Activated CD8-positive, alpha-beta memory T cell treated with anti-CD3 and anti-CD28 coated beads, Interleukin-2, amount 50 U/mL, for 4 hours (primary cell): ENCODE measurements at places on chromosomes 2 and 18.

DNA sequence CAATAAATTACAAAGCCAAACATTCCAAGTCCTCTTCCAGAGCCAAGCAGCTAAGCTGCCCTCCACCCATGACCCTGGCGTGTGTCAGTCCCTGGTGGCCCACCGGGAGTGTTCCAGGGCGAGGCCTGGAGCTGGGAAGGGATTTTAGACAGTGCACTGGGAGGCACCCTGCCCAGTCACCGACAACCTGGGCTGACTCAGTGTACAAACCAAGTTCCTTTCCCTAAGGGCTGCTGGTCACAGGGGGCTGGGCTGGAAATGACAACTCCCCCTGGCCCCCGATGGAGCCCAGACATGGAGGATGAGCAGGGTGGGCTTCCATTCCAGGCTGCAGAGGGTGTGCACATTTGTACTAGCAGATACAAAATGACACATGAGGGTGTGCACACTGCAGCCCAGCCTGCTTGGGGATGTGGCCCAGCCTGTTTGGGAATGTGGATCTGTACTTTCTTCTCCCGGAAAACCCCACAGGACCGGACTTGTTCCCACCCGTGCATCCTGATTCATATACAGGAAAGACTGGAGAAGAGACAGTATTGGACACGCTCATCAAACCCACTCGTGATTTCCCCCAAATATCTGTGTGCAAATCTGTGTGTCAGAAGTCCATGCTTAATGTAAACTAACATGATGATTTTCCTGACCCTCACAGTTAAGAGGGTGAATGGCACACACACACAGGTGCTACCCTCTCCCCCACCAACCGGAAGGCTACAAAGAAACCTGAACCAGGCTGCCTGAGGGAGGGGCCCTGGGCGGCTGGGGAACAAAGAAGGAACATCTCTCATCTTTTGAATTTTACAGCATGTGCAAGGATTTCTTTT, 58.9 kb downstream of the NDUFA10 start:
- no peak for DNase-seq

DNA sequence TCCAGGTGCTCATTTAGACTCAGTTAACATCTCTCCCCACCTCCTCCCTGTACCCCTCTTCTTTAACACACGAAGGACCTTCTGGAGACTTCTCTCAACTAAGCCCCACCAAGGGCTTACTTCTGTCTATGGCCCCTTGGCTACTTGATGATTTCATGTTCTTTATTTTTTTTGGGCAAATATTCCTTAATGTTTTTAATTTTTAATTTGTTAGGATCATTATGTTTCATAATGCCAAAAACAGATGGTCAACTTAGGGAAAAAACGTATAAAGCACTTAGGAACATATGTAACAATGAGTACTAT, 25.9 kb downstream of the IL37 start:
- no peak for DNase-seq

DNA sequence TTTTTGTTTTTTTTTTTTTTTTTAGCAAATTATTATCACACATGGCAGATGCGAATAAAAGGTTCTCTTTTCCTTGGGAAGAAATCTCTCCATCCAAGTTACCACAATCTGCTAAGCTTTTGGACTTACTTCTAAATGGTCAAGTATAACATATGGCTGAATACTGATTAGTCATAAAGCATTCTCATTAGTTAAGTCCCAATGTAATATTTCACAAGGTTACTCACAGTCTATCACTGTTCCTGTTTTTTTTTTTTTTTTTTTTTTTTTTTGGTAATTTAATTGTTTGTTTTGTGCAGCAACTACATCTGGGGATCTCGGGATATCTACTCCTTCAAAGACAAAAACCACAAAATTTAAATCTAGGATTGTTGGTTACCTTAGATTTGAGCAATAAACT, 771.7 kb downstream of the CPS1 start:
- no peak for DNase-seq

GRCh38 chr2:196415384-196415783, 224.1 kb upstream of the CCDC150 start:
- no peak for DNase-seq

DNA sequence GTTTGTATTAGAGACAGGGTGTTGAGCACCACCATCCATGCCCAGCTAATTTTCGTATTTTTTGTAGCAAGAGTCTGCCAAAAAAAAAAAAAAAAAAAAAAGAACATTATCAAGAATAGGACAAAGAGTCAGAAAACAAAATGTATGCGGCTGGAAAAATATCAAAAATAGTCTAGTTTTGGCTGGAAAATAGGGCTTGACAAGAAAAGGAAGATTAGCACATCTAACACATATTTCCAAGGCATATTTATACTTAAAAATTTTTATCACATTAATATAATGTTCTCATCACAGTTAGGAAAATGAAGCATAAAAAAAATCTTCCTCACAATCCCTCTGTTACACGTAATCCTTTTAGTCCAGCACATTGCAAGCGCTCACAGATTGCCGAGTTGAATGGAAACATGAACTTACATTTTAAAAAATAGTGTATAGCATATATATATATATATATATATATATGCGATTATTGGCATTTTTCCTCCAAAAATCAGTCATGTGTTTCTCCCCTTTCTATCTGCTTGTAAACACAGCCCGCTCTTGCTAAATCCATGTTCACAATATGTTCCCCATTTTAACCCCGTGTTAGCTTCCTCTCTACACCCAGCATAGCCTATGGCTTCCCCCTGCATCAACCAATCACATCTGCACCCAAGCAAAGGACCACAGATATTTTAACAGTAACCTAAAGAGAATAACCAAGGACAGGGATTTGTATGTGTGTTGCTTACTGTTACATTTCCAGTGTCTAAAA, 183.0 kb downstream of the AFF3 start:
- no peak for DNase-seq

DNA sequence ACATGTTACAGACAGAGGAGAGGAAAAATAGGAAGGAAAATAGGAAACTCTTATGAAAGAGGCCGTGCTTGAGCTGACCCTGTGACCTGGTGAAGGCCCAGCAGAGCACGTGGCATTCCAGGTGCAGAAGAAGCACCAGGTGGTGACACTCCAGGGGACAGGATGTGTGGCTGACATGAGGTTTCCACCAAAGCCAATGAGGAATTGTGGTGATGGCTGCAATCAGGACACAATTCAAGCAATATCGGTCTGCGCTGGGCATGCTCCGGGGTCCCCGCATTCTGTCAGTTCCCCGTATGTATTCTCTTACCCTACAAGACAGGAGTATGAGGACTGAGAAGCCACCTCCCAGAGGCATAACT, 504.2 kb downstream of the EIPR1 start:
- DNase-seq = no peak

DNA sequence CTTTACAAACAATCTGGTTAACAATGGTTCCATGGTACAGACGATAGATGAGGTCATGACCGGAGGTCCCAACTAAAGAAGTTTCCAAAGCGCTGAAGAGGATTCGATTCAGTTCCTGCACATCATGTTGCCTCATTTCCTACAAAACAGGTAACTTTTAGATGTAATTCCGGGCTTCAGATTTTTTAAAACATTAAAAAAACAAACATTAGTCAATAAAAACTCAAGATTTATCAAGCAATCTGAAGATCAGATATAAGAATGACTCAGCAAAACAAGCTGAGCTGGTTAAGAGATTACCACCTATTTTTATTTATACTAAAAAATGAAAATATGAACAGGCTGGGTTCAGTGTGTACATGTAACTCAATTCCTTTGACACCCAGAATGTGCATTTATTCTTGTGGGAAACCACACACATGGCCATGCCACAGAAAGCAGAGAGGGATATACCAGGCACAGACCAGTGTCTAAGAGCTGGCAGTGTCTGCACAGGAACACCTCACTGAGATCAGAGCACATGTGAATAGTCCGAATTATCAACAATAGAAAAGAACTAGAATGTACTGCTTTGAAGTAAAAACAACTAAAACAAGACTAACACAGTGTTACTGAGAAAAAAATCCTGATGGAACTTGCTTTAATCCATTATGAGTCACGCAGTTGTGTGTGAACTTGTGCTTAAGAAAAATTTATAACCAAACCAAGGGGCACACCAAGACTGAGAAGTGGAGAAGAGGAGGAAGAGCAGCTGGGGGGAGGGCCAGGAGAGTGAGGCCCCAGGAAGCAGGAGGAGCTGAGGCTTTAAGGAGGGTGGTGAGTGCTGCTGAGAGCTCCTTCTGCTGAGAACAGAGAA, 9.5 kb downstream of the USP40 start:
- DNase-seq = no peak

DNA sequence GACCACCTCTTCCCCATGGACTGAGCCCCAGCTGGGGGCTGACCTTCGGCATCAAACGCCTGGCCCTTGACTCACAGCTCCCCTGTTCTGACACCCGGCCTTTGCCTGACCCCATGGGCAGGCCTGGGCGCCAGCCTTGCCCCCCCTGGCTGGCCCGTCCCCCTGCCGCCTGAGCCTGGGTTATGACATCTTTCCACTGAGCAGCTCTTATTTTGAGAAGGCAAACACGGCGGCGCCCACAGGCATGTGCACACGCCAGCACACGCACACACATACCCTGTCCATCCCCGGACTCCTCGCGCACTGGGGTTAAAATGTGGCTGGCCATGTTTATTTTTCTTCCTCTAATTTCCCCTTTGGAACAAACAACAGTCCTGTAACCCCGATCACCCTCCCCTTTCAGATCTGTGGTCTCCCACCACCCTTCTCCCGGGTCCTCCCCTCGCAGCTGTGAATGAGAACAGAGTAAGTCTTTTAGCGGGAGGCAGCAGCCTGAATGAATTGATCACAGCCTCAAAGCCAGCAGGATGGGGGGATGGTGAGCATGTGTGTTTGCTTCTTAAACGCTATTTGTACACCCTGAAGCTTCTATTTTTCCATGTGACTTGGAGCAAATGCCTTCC, 11.8 kb upstream of the ATOH8 start:
- no peak for DNase-seq

DNA sequence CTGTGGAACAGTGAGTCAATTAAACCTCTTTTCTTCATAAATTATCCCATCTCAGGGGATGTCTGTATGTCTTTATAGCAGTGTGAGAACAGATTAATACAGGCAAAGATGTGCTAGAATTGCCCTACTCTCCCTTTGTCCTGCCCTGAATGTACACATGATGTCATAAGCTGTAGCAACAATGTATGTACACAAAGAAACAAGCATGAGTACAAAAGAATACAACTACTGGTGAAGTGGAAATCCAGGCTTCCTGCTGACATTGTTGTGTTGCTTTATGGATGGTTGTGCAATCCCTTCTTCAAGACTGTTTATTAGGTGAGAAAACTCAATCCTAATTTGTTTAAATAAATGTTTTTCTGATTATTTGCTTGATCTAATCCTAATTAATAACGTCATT, 446.6 kb downstream of the DSC3 start:
- no peak for DNase-seq

GRCh38 chr2:96207774-96208142, 869 bp downstream of the STARD7 start:
- DNase-seq = no peak

DNA sequence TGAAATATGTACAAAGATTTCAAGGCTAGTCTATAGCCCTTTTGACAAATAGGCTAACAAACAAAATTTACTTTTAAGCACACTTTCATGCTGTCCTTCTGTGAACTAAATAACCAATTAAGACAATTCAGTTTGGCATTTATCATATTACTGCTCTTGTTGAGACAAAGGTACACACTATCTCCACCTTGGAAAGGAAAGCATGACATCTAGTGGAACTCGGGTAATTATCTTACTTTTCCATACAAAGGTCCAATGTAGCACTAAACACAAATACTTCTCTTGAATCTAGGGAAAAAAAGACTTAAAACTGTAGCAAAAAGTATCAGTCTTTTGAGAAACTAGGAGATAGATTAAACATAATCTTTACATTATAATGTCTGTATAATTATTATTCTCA, 125.0 kb upstream of the CD226 start:
- no peak for DNase-seq

- DNase-seq = no peak
Observed at GRCh38 chr2:588074-588645, 89.0 kb downstream of the TMEM18 start.

GRCh38 chr18:25457126-25457525, 105.2 kb upstream of the ZNF521 start:
- no peak for DNase-seq

DNA sequence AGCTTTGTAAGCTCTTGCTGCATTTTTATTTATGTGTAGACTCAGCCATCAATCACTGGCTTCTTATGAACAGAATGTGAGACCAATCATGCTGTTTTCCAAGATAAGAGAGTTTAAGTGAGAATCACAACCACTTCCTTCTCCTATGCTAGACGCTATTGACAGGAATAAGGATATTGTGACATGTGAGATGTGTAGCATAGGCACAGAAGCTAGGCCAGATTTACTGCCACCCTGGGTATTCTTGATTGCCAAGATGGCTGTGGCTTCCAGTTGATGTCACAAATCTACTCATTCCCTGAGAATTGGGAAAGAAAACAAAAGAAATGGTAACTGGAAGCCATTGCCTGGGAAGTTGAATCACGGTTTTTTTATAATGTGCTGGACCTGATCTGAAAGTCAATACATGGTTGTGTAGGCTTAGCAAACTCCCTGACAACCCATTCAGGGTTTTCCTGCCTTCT, 49.9 kb downstream of the RAB27B start:
- no peak for DNase-seq

GRCh38 chr2:80706951-80707350, 402.4 kb upstream of the LRRTM1 start:
- no peak for DNase-seq

- DNase-seq = no peak
Observed at GRCh38 chr18:50144540-50144939, 50.4 kb downstream of the MYO5B start.

- no peak for DNase-seq
Observed at GRCh38 chr2:174365571-174365970, 30.0 kb upstream of the SCRN3 start.

DNA sequence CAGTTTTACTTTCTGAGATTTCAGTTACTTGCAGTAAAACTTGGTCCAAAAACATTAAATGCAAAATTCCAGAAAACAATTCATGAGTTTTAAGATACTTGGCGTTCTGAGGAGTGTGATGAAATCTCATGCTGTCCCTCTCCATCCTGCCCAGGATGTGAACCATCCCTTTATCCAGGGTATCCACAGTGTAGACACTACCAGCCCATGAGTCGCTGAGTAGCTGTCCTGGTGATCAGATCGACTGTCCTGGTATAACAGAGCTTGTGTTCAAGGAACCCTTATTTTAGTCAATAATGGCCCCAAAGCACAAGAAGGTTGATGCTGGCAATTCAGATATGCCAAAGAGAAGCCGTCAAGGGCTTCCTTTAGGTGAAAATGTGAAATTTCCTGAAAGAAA, 3.2 kb downstream of the SP100 start:
- DNase-seq = no peak
